CD4-positive, alpha-beta memory T cell (primary cell): ENCODE measurements at places on chromosomes 3 and 15. TPM values are rescaled to one million over a fixed set of nuclear protein-coding genes. Genes with fewer than 3 reads are reported as not detected.

DNA sequence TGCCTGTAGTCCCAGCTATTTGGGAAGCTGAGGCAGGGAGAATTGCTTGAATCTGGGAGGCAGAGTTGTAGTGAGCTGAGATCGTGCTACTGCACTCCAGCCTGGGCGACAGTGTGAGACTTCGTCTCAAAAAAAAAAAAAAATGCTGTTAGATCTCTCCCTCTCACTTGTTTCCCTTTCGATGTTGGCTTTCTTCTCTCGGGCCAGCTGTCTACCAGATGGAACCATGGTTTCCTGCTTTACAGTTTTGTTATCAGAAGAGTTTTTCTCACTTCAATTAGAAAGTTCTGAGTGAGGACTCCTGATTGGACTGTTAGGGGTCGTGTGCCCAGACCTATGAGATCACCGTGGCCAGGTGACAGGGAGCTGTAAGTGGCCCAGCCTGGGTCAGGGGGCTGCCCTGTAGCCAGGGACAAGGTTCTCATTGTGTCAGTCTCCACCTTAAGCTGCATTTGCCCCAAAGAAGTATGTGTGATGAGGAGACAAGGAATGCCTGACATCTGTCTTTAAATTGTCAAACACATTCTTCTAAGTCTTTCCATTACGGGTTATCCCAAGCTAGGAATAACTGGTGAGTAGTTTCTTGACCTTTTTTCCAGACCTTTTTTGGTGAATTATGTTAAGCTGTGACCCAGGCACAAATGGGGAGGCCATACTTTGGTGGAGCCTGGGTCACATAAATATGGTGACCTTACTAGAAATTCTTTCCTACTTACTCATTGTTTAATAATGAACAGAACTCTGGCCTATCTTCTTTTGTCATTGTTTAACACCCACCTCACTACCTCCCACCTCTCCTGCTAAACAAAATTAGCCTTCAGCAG, 25.2 kb downstream of the SNAPC5 start:
- H3K4me3 ChIP-seq = no peak overlapping the region
- no peaks in the 10 kb centered on the region for H3K36me3 ChIP-seq
- peaks cover 32% of the 10 kb centered on the region for H3K4me1 ChIP-seq
- peak; percentile 64 for DNase-seq
- H3K27me3 ChIP-seq = no peaks in the 10 kb centered on the region

DNA sequence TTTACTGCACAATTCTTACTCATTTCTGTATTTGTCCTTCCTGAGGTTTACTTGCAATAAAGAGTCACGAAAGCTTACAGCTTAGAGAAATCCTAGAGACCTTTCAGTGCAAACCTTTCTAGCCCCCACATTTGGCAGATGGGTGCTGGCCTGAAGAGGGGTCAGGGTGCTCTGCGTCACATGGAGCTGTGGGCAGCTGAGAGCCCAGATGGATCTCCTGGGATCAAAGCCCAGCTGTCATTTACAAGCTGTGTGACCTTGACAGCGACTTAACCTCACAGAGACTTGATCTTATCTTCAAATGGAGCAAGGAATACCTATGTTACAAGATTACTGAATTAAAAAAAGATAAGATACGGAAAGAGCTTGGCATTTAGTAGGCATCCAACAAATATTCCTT, 24.0 kb upstream of the RAF1 start:
- H3K27ac ChIP-seq = no peak overlapping the region
- no peak for DNase-seq
- H3K4me3 ChIP-seq = no peak overlapping the region

GRCh38 chr15:62382046-62382445, 217.0 kb upstream of the C2CD4B start:
- H3K36me3 ChIP-seq = no peaks in the 10 kb centered on the region
- H3K27ac ChIP-seq = no peak overlapping the region
- no peaks in the 10 kb centered on the region for H3K4me1 ChIP-seq
- H3K27me3 ChIP-seq = no peaks in the 10 kb centered on the region
- no peak overlapping the region for H3K4me3 ChIP-seq
- no peak for DNase-seq

DNA sequence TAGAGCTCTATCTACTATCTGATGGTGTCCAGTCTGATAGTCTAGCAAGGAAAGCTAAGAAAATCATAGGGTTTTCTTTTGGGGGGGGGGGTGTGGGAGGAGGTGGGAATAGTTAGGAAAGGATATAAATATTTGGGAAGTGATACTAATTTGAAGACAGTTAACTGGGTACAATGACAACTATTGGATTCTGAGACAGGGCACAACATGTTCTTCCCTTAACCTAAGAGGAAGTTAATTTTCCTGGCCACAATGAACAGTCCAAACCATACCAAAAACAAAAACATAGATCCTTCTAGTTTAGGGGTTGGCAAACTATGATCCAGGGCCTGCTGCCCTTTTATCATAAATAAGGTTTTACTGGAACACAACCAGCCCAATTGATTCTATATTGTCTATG, 10.0 kb upstream of the HCLS1 start:
- no peaks in the 10 kb centered on the region for H3K4me1 ChIP-seq
- H3K27ac ChIP-seq = no peak overlapping the region
- peaks cover 41% of the 10 kb centered on the region for H3K36me3 ChIP-seq
- DNase-seq = no peak

- no peaks in the 10 kb centered on the region for H3K27me3 ChIP-seq
- H3K36me3 ChIP-seq = no peaks in the 10 kb centered on the region
- DNase-seq = no peak
- no peak overlapping the region for H3K4me3 ChIP-seq
- no peaks in the 10 kb centered on the region for H3K4me1 ChIP-seq
- no peak overlapping the region for H3K27ac ChIP-seq
These were observed 17.5 kb downstream of the CDIN1 start for GRCh38 chr15:36596915-36597314.

- no peak overlapping the region for H3K4me3 ChIP-seq
- DNase-seq = no peak
- H3K4me1 ChIP-seq = no peaks in the 10 kb centered on the region
- no peaks in the 10 kb centered on the region for H3K27me3 ChIP-seq
- no peak overlapping the region for H3K27ac ChIP-seq
- no peaks in the 10 kb centered on the region for H3K36me3 ChIP-seq
These were observed 48.6 kb downstream of the SLC12A8 start for GRCh38 chr3:125163739-125164601.

DNA sequence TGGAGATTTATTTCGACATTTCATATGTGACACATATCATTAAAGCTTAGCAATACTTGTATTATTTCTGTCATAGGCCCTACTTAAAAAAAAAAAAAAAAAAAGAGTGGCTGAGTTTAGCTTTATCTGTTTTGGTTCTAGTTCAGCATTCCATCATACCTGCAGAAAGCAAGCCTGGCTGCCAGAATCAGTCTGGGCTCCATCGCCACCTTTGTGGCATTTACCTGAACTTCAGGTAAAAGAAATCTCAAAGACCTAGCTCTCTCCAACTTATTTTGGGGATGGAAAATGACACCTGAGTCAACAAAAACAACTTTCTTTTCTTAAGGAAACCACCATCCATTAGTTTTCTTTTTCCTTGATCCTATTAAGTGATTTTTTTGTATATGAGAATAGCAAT, 82.1 kb downstream of the NEK10 start:
- H3K27ac ChIP-seq = no peak overlapping the region
- no peak overlapping the region for H3K4me3 ChIP-seq
- no peaks in the 10 kb centered on the region for H3K27me3 ChIP-seq
- no peaks in the 10 kb centered on the region for H3K4me1 ChIP-seq

DNA sequence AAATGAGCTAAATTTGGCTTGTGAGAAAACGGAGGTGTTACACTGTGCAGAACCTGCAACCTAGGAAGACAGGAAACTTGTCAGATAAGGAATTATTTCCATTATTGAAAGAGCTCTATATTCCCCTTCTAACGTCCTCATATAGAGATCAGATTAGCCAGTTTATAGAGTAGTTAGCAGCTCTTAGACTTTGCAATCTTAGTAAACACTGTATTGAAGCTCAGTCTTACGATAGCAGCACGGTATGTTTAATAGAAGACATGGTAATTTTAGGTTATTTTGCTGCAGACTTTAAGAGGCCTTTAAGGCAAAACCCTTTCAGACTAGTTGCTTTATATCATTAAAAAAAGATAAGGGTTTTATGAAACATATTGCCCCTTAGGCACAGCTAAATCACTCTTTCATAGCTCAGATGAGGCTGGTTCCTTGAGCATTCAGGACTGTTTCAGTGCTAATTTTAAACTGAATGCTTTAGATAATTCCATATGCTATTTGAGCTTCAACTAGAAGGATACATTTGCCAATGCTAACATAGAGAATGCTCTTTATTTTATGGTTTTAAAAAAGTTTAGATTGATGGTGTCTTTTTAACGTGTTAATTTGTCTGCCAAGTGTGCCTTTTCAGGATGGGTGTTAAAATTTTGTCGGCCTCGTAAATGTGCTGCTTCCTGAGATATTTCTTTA, 234.3 kb downstream of the PYDC2 start:
- no peak for DNase-seq
- no peak overlapping the region for H3K4me3 ChIP-seq
- no peaks in the 10 kb centered on the region for H3K4me1 ChIP-seq
- H3K36me3 ChIP-seq = no peaks in the 10 kb centered on the region
- H3K27ac ChIP-seq = no peak overlapping the region

GRCh38 chr15:72487070-72487797, 13.1 kb downstream of the ARIH1 start:
- no peak overlapping the region for H3K4me3 ChIP-seq
- H3K36me3 ChIP-seq = no peaks in the 10 kb centered on the region
- peaks cover 79% of the 10 kb centered on the region for H3K4me1 ChIP-seq
- H3K27ac ChIP-seq = no peak overlapping the region
- DNase-seq = no peak
- H3K27me3 ChIP-seq = no peaks in the 10 kb centered on the region

GRCh38 chr3:95459706-95460105, 1354.7 kb upstream of the EPHA6 start:
- no peak overlapping the region for H3K27ac ChIP-seq
- H3K4me1 ChIP-seq = no peaks in the 10 kb centered on the region
- H3K4me3 ChIP-seq = no peak overlapping the region
- H3K27me3 ChIP-seq = no peaks in the 10 kb centered on the region
- no peaks in the 10 kb centered on the region for H3K36me3 ChIP-seq

GRCh38 chr15:57344282-57344681, 32.0 kb upstream of the CGNL1 start:
- DNase-seq = no peak
- H3K36me3 ChIP-seq = no peaks in the 10 kb centered on the region
- no peak overlapping the region for H3K4me3 ChIP-seq
- H3K27me3 ChIP-seq = no peaks in the 10 kb centered on the region
- H3K27ac ChIP-seq = no peak overlapping the region
- H3K4me1 ChIP-seq = no peaks in the 10 kb centered on the region

DNA sequence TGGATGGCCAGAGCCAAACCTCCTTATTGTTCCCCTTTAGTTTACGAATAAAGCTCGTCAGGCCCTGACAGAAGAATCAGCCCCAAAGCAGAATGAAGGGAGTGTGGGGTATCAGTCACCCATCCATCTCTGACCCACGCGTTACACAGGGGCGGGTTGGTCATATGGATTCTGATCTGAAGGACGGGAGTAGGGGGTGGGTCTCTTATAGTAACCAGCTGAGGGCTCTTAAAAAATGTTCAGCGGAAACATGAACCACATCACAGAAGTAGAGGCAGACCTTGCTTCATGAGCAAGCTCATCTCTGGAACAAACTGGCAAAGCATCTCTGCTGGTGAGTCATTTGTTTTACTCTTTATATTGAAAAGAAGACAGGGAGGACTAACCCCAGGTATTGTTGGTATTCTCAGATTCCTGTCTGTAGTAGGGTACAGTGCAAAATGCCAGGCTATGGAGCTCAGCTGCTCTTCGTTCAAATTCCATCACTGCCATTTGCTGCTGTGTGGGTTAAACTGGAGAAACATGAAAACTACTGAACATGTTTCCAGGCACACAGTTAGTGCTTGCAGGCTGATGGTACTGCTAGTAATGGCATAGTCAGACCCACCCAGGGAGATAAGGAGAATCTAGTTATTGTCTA, at the start of gene CXCR6:
Gene CXCR6, plus strand, starts transcription at position 258 of the 640 bp plus-strand sequence. CDS start 3,018 bp downstream, outside the sequence.
- peak; percentile 60 for DNase-seq
- no peaks in the 10 kb centered on the region for H3K27me3 ChIP-seq
- no peak within 1 kb of the TSS for H3K27ac ChIP-seq
- H3K4me1 ChIP-seq = peaks cover 86% of the 10 kb centered on the region
- H3K36me3 ChIP-seq = peaks cover 28% of the 10 kb centered on the region
- peak within 1 kb of the TSS; percentile 34 for H3K4me3 ChIP-seq

- H3K4me1 ChIP-seq = no peaks in the 10 kb centered on the region
- peaks cover 32% of the 10 kb centered on the region for H3K36me3 ChIP-seq
- H3K27me3 ChIP-seq = no peaks in the 10 kb centered on the region
- DNase-seq = no peak
- H3K4me3 ChIP-seq = no peak overlapping the region
These were observed 12.6 kb downstream of the GTF2A2 start for GRCh38 chr15:59644756-59645155.

GRCh38 chr3:21294768-21295167, 456.2 kb downstream of the ZNF385D start:
- DNase-seq = no peak
- no peak overlapping the region for H3K4me3 ChIP-seq
- no peak overlapping the region for H3K27ac ChIP-seq
- H3K4me1 ChIP-seq = no peaks in the 10 kb centered on the region
- H3K36me3 ChIP-seq = no peaks in the 10 kb centered on the region

- DNase-seq = no peak
- no peaks in the 10 kb centered on the region for H3K4me1 ChIP-seq
- no peak overlapping the region for H3K27ac ChIP-seq
- H3K36me3 ChIP-seq = no peaks in the 10 kb centered on the region
- H3K4me3 ChIP-seq = no peak overlapping the region
These were observed 26.9 kb upstream of the HCN4 start for GRCh38 chr15:73395671-73396070.

GRCh38 chr3:37308247-37308646, 133.9 kb upstream of the LRRFIP2 start:
- H3K27ac ChIP-seq = no peak overlapping the region
- no peaks in the 10 kb centered on the region for H3K27me3 ChIP-seq
- H3K4me3 ChIP-seq = no peak overlapping the region
- DNase-seq = no peak
- peaks cover 2% of the 10 kb centered on the region for H3K36me3 ChIP-seq

DNA sequence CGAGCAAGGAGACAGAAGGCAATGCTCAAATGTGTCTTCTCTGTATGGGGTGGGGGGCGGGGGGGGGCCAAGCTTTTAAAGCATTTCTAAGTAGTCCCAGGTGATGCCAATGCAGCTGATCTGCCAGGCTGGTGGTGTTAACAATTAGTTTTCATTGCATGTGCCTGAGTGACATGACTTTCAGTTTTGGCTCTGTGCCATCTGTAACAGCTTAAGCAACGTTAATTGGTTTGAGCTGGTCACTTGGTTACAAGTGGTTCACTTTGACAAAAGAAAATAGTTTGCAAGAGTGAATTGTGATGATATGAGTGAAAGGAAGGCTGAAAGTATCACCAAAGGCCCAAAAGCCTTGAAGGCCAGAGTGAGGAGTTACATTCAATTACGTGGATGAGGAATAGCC, 26.4 kb upstream of the LRIG1 start:
- no peak overlapping the region for H3K27ac ChIP-seq
- H3K4me1 ChIP-seq = no peaks in the 10 kb centered on the region
- no peaks in the 10 kb centered on the region for H3K27me3 ChIP-seq
- no peaks in the 10 kb centered on the region for H3K36me3 ChIP-seq
- H3K4me3 ChIP-seq = no peak overlapping the region

The CLN6 gene
- polyA plus RNA-seq = 2.6 TPM

The CLRN1 gene
- polyA plus RNA-seq = not detected

The FOXL2NB gene
- 0.04 TPM for polyA plus RNA-seq

The MNS1 gene
- not detected for polyA plus RNA-seq

The ITGA11 gene
- polyA plus RNA-seq = not detected

The ROPN1 gene
- polyA plus RNA-seq = not detected

The SLC28A2 gene
- polyA plus RNA-seq = not detected
